ENCODE measurements at places on chromosomes 3 and 15.

- DNase-seq, result no peak
Observed at GRCh38 chr3:107942951-107943749, 147.7 kb downstream of the CD47 start.

DNA sequence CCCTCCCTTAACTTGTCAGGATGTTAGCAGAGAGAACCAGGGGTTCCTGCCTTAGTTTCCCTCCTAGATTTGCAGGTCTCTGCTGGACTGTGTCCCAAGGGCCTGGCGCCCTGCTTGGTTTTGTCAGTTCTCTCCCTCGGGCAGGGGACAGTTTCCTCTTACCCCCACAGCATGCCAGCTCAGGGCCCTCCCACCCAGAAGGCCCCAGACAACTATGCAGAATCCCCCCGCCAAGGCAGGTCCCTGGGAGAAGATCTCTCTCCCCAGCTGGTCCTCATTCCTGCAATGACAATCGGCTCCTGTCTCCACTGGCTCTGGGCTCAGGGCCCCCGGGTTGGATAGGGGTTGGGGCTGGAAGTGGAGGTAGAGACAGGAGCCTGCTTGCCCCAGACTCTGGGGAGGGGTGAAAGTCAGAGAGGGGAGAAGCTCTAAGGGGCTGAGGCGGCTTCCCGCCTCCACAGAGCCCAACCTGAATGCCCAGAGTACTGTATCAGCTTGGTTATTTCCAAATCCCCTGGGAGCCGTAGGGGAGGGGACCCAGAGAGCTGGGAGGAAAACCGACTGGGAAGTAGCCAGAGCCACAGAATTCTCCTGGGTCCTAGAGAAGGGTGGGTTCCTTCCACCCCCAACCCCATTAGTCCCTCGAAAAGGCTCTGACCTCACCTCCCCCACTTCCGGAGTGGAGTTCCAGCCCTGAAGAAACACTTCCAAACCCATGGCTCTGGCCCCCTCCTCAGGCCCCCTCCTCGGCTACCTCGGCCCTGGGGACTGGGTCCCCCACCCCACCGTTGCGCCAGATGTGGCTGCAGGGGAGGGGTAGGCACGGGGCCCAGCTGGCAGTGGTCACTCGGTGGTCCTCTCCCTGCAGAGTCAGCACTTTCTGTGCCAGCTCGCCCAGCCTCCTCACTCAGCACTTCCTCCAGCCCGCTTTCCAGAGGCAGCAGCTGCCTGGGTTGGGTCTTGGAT, 3.8 kb upstream of the LOXL1 start:
- no peak for DNase-seq

- no peak for DNase-seq
Observed at GRCh38 chr3:140113996-140114788, 179.2 kb downstream of the CLSTN2 start.

- DNase-seq, result peak; percentile 27
Observed at GRCh38 chr3:181700168-181701087, 11.3 kb upstream of the SOX2 start.
